ENCODE measurements at places on chromosomes 5 and 9.

GRCh38 chr5:99060306-99061261 lies 131.8 kb upstream of the CHD1 start:
- DNase-seq: peak; percentile 68

- no peak for DNase-seq
These were observed 1.6 kb downstream of the WDR38 start for GRCh38 chr9:124854822-124855221.

DNA sequence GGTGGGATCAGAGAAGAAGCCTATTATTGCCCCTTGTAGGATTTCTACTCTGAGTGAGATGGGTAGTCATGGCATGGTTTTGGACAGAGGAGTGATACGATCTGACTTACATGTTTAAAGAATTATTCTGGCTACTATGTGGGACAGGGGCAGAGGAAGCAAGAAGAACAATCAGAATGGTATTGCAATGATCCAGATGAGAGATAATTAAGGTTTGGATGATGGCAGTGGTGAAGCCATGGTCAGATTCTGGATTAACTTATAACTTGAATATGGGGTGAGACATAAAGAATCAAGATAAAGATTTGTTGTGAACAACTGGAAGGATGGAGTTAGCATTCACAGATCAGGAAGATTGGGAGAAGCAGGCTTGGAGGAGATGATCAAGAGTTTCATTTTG lies 3.4 kb upstream of the HEMGN start:
- no peak for DNase-seq

- no peak for DNase-seq
These were observed 1.9 kb upstream of the PCDH1 start for GRCh38 chr5:141879941-141880738.

- DNase-seq: no peak
These were observed 92.4 kb downstream of the MED27 start for GRCh38 chr9:131987232-131987631.

GRCh38 chr9:124520206-124520596 lies 13.0 kb upstream of the NR5A1 start:
- DNase-seq: no peak
